MG63 (cell line): ENCODE measurements at places on chromosomes 16 and 17. TPM values are rescaled to one million over a fixed set of nuclear protein-coding genes. Genes with fewer than 3 reads are reported as not detected.
A peak's percentile ranks its signal among the peaks of the same experiment; 100 is the strongest.

GRCh38 chr16:83609178-83609577 lies 198.6 kb upstream of the HSBP1 start:
- no peak for DNase-seq

DNA sequence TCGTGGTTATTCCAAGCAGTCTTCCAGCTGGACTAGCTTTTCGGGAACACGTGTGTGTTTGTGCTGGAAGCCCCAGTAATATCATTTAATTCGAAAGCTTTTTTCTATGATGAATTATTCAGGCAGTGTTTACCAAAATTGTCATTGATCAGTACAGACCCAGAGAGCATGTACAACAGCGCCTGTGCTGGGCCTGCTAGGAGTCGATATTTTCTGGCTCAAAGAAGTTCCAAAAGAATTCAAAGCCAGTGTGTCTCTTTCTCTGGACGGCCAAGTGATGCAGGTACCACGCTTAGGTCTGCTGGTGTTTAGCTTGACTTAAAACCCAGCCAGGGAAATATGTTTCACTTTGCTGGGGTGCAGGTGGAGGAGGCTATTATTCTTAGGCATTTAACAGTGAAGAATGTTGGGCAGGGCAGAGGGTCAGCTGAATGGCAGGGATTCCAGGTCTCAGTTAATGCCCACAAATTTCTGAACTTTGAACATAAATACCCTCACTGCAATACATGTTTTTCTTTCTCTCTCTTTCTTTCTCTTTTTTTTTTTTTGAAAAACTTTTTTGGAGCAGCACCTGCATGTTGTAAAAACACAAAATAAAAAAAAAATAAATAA lies 401.3 kb downstream of the WWOX start:
- no peak for DNase-seq

DNA sequence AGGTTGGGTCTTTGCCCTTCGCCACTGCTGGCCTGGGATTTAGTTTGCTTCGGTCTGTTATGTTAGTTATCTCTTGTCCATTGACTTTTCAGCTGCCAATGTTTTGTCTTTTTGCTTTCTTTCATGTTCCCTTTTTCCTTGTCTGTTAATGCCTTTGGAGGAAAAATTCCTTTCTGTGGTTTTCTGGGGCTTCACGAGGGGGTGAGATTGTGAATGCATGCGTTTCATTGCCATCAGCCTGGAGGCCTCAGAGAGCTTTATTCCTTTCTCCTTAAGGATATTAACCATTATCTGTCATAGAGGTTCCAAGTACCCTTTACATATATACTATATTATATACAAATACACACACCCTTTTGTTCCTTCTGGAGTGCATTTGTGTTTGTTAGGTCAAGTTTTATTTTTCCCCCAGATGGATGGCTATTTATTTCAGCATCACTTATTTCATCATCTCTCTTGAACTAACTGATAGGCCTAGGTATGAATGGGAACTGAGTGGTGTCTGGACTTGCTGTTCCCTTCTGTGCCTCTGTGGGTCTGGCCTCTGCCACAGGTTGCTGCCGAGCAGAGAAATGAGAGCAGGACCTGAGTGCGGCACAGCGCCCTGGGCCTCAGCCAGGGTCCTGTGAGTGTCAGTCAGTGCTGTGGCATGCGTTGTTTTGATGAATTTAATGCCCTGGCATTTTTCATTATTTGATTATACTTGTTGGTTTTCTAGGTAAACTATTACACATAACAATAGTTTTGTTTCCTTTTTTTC lies 193.4 kb downstream of the LGALS9B start:
- no peak for DNase-seq

DNA sequence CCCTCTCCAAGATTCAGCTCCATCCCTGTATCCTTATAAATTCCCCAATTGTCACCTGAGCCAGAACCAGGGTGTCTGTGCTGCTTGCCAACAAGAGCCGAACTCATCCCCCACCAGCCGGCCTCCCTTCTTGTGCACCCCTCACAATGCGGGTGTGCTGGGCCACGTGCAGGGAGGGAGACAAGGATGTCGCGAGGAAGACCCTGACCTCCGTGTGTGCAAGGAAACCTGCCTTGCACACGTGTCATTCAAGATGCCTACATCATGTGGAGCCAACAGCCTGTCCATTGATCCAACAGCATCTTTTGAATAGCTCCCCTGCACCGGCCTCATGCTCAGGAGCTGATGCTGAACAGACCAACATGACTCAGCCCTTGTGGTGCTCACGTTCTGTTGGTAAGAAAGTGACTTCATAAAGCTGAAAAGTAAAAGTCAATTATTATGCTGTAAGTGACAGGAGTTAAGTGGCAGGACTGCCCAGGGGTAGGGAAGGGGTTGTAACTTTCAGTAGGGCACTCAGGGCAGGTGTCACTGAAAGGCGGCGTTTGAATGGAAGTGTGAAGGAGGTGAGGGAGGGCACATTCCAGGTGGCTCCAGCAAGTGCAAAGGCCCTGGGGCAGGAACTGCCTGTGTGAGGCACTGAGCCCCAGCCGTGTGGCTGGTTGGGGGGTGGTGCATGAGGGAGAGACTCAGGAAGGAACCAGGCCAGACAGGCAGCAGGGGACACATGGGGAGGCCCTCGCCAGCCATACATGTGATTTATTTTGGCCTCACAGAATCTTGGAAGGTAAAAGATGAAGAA lies 302.2 kb downstream of the FOXL1 start:
- no peak for DNase-seq

DNA sequence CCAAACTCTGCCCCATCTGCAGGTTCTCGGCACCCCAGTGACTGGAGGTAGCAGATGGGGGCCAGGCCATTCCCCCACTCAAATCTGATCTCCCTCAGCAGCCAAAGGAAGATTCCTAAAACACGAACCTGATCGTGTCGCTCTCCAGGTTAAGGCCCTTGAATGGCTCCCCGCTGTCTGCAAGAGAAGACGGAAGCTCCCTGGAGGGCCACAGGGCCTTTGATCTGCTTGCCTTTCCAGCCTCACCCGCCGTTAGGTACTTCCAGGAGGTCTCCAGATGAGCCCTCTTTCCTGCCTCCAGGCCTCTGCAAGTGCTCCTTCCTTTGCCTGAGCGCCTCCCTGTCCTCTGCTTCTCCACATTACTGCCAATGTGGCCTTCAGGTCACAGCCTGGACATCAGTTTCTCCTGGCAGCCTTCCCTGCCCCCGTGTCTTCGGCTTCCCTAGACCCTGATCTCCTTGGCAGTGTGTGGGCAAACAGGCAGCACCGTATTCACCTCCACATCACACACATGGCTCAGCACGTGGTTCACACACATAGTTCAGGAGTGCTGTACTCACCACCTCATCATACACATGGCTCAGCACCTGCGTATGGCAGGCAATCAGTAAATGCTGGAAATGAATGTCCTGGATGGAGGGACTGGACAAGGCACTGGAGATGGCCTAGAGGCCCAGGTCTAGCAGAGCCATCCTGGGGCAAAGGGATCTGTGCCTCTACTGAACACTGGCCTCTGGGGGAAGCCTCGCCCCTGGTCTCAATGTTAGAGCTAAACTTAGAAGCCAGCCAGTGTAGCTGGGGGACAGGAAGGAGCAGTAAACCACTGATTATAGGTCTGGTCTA lies 26.4 kb upstream of the MRPS23 start:
- no peak for DNase-seq

DNA sequence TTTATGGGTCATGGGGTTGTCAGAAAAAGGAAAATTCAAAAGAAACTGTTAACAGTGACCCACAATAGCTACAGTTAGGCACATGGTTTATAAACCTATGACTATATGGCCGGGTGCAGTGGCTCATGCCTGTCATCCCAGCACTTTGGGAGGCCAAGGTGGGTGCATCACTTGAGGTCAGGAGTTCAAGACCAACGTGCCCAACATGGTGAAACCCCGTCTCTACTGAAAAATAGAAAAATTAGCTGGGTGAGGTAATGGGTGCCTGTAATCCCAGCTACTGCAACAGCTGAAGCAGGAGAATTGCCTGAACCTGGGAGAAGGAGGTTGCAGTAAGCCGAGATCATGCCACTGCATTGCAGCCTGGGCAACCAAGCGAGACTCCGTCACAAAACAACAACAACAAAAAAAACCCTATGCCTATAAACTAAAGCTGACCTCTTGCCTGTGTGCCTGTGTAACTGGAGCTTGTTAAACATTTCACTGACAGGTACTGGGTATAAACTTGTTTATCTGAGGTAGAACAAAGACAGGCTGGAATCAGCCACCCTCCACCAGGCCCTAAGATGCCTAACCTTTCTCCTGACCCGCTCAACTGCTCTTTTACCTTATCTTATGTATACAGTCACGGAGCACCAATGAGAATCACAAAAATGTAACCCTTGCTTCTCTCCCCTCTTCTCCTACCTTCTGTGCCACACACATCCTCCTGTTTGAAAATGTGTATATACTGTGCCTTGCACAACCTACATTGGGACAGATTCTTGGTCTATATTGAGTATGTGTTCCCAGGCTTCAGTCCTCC lies 62.9 kb upstream of the ATF7IP2 start:
- DNase-seq: no peak

- DNase-seq: no peak
Measured at GRCh38 chr16:58421059-58421458, 28.8 kb downstream of the GINS3 start.

DNA sequence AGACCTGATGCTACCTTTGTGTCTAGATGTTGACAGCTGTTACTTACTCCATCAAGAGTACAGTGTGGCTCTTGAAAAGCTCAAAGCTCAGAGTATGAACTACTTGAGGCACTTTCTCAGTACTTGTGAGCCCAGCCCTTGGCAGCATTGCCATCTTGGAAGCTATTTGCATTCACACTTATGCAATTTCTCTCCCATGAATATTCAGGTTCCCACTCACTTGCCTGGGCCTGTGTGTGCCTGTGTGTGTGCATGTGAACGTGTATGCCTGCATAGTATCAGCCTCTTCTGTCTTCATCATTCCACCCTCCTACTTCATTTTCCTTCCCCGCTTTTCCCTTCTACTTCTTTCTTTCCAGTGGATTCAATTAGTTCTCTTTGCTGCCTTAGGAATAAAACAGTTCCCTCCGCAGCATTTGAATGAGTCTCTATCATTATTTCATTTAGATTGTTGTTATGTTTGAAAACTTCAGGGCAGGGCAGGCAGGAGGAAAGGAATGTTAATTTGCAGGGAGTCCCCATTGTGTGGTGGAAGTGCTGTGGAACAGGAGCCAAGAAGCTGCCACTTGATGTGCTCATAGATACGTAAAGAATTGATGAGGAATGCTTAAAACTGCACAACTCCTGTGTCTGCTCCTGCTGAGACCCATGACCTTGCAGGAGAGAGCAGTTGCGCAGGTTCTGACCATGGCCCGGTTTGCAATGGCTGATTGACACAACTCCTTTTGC lies 58.9 kb downstream of the HS3ST4 start:
- DNase-seq: no peak

- DNase-seq: peak; percentile 30
Measured at GRCh38 chr16:3274490-3274889, 8.8 kb upstream of the ZNF263 start.

GRCh38 chr17:40076591-40076990 lies 13.8 kb downstream of the THRA start:
- no peak for DNase-seq

DNA sequence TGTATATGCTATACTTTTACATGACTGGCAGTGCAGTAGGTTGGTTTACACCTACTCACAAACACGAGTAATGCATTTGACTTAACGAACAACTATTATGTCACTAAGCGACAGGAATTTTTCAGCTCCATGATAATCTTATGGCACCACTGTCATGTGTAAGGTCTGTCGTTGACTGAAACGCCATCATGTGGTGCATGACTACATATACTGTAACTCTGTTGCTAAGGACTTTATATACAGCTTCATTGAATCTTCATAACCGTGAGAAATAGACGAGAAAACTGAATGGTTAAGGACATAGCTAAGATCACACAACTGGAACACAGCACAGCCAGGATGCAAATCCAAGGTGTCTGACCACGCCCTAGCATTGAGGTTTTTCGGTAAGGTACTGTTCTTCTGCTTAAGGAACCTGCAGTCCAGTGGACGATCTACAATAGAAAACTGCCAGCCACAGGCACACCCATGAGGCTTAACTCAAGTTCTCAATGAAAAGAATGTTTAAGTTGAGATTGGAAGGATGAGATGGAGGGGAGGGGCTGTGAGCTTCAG lies 3.3 kb downstream of the CFAP20 start:
- no peak for DNase-seq

DNA sequence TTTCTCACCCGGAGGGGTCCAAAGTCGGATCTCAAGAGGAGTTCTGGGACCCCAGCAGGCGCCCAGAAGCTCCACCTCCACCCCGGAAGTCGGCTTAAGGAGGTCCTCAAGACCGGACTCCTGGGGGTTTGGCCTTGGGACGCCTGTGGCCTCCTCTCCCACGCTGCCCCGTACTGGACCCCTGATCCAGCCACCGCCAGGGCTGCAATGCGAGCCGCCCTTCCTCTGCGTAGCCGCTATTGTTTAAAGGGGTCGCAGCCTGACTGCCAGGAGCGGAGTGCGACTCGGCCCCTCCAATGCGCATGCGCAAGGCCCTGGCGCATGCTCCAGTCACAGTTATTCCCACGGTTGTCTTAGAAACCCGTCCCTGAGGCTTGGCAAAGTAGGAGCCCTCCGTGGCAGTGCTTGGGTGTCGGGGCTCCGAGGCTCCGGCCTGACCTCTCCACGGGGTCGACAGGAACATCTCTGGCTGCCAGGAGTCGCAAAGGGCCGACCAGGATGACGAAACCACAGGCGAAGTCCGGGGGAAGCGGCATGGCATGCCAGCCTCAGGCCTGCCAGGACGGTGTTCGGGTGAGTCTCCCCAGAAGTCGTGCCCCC lies 719.0 kb downstream of the KCNJ18 start:
- no peak for DNase-seq

DNA sequence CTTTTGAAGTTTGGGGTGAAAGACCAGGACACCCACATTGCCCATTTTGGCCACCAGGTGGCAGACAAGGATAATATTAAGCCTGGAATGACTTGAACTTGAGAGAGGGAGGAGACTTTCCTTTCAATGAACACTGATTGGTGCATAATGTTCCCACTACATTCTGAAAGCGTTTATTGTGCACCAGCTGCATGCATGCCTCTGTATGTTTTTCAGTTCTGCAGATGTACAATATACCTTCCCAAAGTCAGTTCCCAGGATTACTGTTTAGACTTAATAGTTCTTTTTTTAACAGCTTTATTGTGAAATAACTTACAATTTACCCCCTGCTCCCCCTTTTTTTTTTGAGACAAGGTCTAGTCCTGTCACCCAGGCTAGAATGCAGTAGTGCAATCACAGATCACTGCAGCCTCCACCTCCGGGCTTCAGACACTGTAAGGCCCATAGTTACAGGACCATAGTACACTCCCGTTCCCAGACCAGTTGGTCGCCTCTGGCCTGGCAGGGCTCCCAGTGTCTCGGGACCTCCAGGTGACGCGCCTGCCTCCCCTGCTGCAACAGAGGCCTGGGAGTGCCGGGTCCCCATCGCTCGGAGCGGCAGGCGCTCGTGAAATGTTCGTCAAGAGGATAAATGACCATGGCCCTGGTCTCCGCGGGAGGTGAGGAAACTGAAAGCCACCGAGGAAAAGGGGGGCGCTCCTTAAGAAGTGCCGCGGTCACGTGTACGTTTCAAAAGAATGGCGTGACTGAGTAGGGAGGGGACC lies 12.2 kb downstream of the CES2 start:
- peak; percentile 51 for DNase-seq

- no peak for DNase-seq
Measured at GRCh38 chr17:35010093-35010492, 29.8 kb downstream of the LIG3 start.

RAC3 gene
- 18.2 and 18.4 TPM in 2 replicates for total RNA-seq

ZNF200 gene
- 3.4 and 5.8 TPM in 2 replicates for total RNA-seq

GALR2 gene
- not detected in 2 replicates for total RNA-seq

HOXB5 gene
- total RNA-seq: not detected in 2 replicates

TRIM25 gene
- 12.3 and 13.6 TPM in 2 replicates for total RNA-seq

ITGAD gene
- not detected in 2 replicates for total RNA-seq

ADCY7 gene
- total RNA-seq: 21.5 and 28.0 TPM in 2 replicates
